NK-92 treated with Interleukin-12 subunit alpha and Interleukin-12 subunit beta, amount 100 ng/mL, for 24 hours (cell line): ENCODE measurements at places on chromosomes 11 and 22.

DNA sequence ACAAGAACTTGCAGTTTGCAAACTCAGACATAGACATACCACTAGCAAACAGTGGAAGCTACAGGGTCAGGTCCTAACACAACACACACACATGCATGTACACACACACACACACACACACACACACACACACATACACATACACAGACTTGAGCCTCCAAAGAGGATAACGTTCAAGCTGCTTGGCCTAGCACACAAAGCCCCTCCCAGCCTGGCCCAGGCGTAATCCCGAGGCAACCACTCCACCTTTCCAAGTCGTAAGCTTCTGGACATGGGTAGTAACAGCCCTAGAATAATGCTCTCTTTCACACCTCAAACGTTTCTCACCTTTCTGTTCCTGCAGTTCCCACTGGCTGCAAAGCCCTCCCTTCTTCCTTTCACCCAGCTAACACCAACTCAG, 88.6 kb downstream of the LARGE1 start:
- no peak for DNase-seq

- no peak for DNase-seq
These were observed 6.9 kb upstream of the VPS37C start for GRCh38 chr11:61168042-61168688.

DNA sequence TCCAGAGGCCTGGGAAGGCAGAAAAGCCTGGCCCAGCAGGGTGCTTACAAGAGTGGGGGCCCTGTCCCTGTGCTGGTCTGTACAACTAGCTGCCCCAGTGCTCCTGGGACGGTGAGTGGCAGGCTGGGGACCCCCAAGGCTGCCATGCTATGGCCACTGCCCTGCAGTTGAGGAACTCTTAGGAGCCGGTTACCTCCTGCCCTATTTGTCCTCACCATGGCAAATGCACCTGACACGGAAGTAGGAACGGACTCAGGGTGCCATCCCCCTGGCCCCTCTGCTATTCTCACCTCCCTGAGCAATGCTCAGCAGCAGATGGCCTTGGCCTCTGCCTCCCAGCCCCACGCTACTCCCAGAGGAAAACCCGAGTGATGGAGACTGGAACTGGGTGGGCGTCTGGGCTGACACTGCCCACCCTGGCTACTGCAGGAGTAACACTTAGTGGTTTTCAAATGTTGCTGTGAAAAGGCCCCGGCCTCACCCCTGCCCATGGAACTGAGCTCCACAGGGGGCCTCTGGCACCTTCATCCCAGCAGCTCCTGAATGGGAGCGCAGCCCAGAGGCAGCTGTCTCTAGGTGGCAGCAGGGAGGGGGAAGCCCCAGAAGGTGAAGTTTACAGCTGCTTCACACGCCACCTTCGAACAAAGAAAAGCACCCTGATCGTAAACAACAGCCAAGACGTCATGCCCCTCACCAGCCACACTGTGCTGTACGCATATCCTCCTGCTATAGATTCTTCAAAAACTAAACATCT, 105.3 kb downstream of the CTTN start:
- DNase-seq, result no peak

- DNase-seq, result no peak
These were observed 93.7 kb downstream of the MICAL3 start for GRCh38 chr22:17930455-17931313.
